ENCODE measurements at places on chromosomes 13 and 19.

GRCh38 chr19:19547674-19548336 is 9.7 kb downstream of the CILP2 start:
- DNase-seq = no peak

GRCh38 chr13:35512271-35512920 is 35.9 kb upstream of the MAB21L1 start:
- no peak for DNase-seq

GRCh38 chr19:30450100-30450499 is 77.9 kb downstream of the ZNF536 start:
- DNase-seq = no peak

- DNase-seq = no peak
Measured at GRCh38 chr13:79413521-79413920, 7.5 kb upstream of the RBM26 start.

All from tibial artery (tissue), 4 donors.